ENCODE measurements at places on chromosomes 2 and 18. TPM values are rescaled to one million over a fixed set of nuclear protein-coding genes. Genes with fewer than 3 reads are reported as not detected.

GRCh38 chr2:8119782-8120505, 561.9 kb upstream of the ID2 start:
- DNase-seq, result no peak

GRCh38 chr2:113162173-113162572, 11.6 kb upstream of the PSD4 start:
- no peak for DNase-seq

- DNase-seq, result no peak
Measured at GRCh38 chr2:4765787-4766530, 926.2 kb upstream of the SOX11 start.

The FAM117B gene
- polyA plus RNA-seq, result 13.9 TPM
